Activated T-helper 2 cell treated with anti-CD3 and anti-CD28 coated beads, Interferon-gamma antibody, Interleukin-2, Interleukin-4, amounts not matched to agents 10 μg/mL and 5 μg/mL and 100 μg/mL, durations not matched to agents 14 hours and 24 hours and 36 hours (primary cell): ENCODE measurements at places on chromosomes 2 and 18.

DNA sequence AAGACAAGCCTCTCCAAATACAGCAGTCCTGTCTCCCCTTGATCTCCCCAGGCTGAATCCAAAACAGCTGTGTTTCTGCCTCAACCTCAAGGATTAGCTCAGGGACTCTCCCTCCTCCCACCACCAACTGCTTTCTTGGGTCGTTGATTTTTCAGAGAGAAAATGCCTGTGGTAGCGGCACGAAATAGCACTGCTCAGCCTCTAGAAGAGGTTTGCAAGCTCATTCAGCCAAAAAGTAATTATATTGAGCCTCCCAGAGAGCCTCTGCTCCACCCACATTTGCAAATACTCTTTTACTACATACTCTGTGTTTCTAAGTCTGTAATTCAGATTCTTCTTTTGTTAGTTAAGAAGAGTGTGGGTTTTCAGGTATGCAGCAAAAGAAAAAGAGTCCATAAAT lies 396.4 kb upstream of the TNP1 start:
- H3K27me3 ChIP-seq: peaks cover 24% of the 10 kb centered on the region
- DNase-seq: no peak
- H3K4me3 ChIP-seq: no peak overlapping the region
- no peak overlapping the region for H3K27ac ChIP-seq

- H3K4me1 ChIP-seq: peaks cover 3% of the 10 kb centered on the region
- no peak overlapping the region for H3K27ac ChIP-seq
- H3K4me3 ChIP-seq: no peak overlapping the region
- H3K36me3 ChIP-seq: no peaks in the 10 kb centered on the region
- DNase-seq: no peak
Measured at GRCh38 chr2:241982706-241983570, 113.4 kb downstream of the RTP5 start.

GRCh38 chr2:107281637-107282036 lies 395.7 kb upstream of the ST6GAL2 start:
- no peak for DNase-seq
- no peak overlapping the region for H3K4me3 ChIP-seq
- no peaks in the 10 kb centered on the region for H3K36me3 ChIP-seq
- no peaks in the 10 kb centered on the region for H3K27me3 ChIP-seq
- no peaks in the 10 kb centered on the region for H3K4me1 ChIP-seq

DNA sequence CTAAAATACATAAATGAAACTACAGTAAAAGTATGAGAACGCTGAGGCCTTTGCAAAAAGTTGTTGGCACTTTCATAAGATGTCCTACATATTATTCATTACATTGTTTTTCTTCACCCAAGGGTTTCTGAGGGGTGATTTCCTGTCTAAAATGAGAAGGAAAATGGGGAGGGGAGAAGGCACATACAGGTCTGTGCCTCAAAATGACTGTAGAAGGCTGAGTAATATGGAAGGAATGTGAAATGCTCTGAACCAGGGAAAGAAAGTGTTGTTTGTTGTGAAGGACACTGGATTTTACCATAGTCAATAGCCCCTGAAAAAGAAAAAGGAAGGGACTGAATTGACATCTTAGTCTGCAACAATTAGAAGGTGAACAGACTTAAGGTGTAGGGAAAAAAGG lies 99.5 kb upstream of the RNF152 start:
- no peak for DNase-seq
- H3K36me3 ChIP-seq: no peaks in the 10 kb centered on the region
- no peak overlapping the region for H3K4me3 ChIP-seq

DNA sequence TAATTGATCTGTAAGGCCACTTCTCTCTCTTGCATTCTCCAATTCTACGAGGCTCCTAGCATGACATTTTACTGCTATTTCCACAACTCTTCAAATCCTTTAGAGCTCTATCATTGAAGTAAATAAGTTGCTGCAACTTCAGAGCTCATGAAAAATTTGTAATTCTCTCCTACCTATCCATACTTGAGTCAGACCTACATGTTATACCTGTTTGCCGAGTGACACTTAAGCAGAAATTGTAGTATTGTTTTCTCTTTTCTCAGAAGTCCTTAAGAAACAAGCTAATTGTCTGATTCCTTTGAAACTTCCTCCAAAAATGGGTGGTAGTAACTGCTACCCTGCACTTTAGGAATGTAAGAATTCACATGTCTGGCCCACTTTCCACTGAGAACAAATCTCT lies 26.1 kb downstream of the GALM start:
- peak overlapping the region; percentile 69 for H3K27ac ChIP-seq
- no peak for DNase-seq
- H3K27me3 ChIP-seq: no peaks in the 10 kb centered on the region
- H3K4me1 ChIP-seq: peaks cover 43% of the 10 kb centered on the region
- peaks cover 81% of the 10 kb centered on the region for H3K36me3 ChIP-seq

DNA sequence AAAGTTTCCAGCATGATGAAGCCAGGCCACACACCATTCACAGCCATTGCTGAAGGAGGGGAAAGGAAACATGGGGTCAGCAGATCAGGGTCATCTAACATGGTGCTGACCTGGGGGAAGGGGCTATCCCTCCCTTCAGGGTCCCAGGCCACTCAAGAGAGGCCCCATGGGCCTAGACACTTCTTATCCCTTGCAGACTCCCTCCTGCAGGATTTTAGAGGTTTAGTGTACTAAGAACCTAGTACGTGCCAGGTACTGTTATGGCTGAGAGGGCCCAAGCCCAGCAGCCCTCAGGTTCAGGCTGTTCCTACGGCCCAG lies 8.8 kb downstream of the KHK start:
- H3K27me3 ChIP-seq: no peaks in the 10 kb centered on the region
- peaks cover 9% of the 10 kb centered on the region for H3K4me1 ChIP-seq
- DNase-seq: no peak

- H3K4me1 ChIP-seq: peaks cover 77% of the 10 kb centered on the region
- peak overlapping the region; percentile 76 for H3K27ac ChIP-seq
Measured at GRCh38 chr2:37586663-37587317, 84.7 kb downstream of the CDC42EP3 start.

DNA sequence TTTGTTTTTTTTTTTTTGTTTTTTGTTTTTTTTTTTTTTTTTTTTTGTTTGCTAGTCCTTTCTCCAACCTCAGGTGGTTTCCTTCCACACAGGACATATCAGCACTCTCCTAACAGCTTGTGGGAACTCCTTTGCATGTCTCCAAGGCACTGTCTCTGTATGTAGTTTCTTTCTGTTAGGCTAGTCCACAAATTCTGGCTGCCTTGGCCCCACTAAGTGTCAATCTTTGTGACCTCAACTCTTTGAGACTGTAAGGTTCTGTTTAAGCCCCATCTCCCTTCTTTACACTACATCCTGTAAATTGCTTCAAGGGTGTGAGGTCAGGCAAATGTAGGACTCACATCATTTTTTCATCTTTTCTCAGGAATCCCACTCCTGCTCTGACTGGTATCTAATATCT lies 85.1 kb downstream of the NCOA1 start:
- H3K27ac ChIP-seq: peak overlapping the region; percentile 93
- H3K27me3 ChIP-seq: no peaks in the 10 kb centered on the region
- H3K4me3 ChIP-seq: peak overlapping the region; percentile 13
- H3K4me1 ChIP-seq: peaks cover 72% of the 10 kb centered on the region

DNA sequence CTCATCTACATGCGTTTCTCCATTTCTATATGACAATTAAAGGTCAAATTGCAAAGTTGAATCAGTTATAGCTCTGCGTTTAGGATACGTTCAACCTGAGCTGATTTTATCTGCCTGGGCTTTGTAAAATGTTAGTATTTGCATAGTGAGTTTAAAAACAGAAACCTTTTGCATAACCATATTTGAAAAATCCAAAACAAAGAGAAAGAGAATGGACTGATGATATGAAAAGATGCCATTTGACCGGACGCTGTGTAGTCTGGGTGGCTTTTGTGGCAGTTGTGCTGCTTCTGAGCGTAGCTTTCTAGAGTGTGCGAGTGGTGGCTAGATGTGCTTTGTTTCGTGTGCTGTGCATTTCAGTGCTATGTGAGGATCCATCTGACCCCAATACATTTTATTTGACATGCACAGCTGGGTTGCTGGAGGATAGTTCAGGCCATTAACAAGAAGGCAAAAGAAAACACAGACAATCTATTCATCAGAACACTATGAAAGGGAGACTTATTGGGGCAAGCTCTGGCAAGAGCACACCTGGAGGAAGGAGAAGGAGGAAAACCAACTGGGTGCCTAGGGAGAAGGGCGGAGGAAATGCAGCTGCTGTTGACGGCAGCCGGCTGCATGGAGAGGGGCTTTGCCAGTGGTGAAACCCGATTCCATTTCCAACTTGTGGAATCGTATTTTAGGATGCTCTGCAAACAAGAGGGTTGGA lies 126.8 kb downstream of the ACOXL start:
- H3K36me3 ChIP-seq: peaks cover 3% of the 10 kb centered on the region
- peaks cover 6% of the 10 kb centered on the region for H3K27me3 ChIP-seq
- H3K27ac ChIP-seq: peak overlapping the region; percentile 84
- no peak for DNase-seq

- peaks cover 52% of the 10 kb centered on the region for H3K4me1 ChIP-seq
- no peak overlapping the region for H3K27ac ChIP-seq
- H3K27me3 ChIP-seq: no peaks in the 10 kb centered on the region
- no peak for DNase-seq
Measured at GRCh38 chr18:814300-815084, 2.5 kb upstream of the YES1 start.

GRCh38 chr2:223560749-223561435 lies 41.3 kb downstream of the SCG2 start:
- H3K4me3 ChIP-seq: no peak overlapping the region

DNA sequence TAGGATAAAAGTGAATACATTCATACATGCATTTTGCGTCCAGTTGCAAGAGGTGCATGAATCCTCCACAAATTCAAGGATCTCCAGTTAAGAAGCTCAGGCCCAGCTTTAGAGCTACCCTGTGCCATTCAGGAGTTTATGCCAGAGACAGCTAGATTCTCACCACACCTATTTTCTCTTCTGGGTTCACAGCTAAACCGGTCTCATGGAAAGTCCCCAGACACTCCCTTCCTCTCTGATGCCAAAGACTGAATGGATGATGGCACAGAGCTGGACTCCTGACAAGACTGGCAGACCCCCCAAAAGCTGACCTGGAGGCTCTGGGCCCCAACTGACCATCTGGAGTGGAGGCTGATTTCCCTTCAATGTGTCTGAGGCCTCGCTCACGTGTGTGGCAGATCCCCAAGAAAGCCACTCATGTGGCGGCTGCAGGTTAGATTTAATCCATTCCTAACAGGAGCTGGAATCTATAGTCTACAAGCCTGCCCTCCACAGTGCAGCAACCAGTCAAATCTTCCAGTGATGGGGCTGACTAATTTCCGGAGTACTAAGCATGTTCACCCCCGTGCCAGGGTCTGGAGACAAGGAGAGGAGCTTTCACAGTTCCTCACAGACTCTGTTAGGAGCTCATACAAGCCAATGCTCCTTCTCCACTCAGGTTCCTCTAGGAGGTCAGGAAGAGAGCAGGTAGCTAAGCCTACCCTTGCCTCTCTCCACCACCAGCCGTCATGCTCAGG lies 257.1 kb downstream of the BCL11A start:
- no peak for DNase-seq
- no peak overlapping the region for H3K27ac ChIP-seq
- no peak overlapping the region for H3K4me3 ChIP-seq
- no peaks in the 10 kb centered on the region for H3K4me1 ChIP-seq
- H3K36me3 ChIP-seq: no peaks in the 10 kb centered on the region
- peaks cover 3% of the 10 kb centered on the region for H3K27me3 ChIP-seq

DNA sequence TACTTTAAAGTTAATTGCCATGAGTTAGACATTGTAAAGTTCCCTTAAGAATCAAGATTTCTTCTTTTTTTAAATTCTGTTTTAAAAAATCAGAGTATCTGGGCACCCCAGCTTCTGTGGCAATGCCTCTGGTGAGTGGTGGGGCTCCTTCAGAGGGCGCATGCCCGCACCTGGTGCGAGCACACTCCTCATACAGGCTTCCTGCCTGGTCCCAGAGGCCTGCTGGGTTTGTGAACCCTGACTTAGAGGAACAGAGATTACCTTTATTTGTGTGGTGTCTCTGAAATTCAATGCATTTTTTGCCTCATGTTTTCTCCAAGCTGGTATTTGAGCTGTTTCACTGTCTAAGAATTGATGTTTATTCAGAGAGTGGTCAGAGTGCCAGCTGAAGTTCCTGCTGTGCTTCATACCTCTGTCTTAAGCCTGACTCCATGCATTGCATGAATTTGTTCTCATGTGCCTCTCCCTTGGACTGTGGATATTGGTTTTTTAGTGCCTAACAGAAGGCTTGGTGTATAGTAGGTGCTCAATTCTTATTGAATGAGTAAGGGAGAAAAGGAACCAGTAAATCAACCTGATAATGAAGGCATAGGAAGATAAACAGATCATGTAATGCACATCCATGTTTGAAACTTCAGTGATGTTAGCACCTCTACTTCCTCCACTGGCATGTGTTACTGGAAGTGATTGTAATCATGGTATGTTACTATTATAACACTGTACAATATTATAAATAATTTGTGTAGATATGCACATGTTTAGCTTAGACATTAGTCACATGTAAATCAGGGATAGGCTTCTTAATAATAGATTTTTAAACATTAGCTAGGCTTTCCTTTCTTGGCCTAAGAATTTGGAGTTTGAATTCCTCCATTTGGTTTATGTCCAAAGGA lies 29.0 kb downstream of the PHLPP1 start:
- no peaks in the 10 kb centered on the region for H3K27me3 ChIP-seq
- H3K4me1 ChIP-seq: peaks cover 28% of the 10 kb centered on the region
- no peak overlapping the region for H3K27ac ChIP-seq
- H3K36me3 ChIP-seq: peaks cover 4% of the 10 kb centered on the region
- H3K4me3 ChIP-seq: no peak overlapping the region
- no peak for DNase-seq

- H3K27ac ChIP-seq: peak overlapping the region; percentile 90
- DNase-seq: peak; percentile 27
- no peaks in the 10 kb centered on the region for H3K27me3 ChIP-seq
- peak overlapping the region; percentile 93 for H3K4me3 ChIP-seq
- peaks cover 34% of the 10 kb centered on the region for H3K4me1 ChIP-seq
Measured at GRCh38 chr2:3575534-3576262, 638 bp downstream of the RPS7 start.

DNA sequence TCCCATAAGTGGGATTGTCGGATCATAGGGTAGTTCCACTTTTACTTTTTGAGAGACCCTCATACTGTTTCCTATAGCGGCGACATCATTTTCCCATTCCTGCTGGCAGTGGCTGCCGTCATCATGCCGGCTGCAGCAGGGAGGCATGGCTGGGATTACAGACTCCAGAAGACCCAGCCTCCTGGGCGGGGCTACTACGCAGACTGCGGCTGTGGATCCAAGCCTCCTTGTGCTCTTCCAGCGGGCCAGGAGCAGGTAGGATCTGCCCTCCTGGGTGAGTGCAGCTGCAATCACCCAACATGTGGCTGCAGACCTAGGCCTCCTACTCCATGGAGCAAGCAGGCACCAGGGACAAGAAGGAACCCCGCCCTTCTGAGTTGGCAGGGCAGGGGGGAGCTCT lies 359.2 kb downstream of the GALR1 start:
- no peaks in the 10 kb centered on the region for H3K4me1 ChIP-seq
- DNase-seq: no peak
- H3K4me3 ChIP-seq: no peak overlapping the region
- H3K27me3 ChIP-seq: no peaks in the 10 kb centered on the region
- H3K36me3 ChIP-seq: no peaks in the 10 kb centered on the region

GRCh38 chr2:24833821-24834732 lies 40.9 kb downstream of the CENPO start:
- no peak for DNase-seq
- no peaks in the 10 kb centered on the region for H3K27me3 ChIP-seq
- no peaks in the 10 kb centered on the region for H3K4me1 ChIP-seq
- peaks cover 24% of the 10 kb centered on the region for H3K36me3 ChIP-seq
- no peak overlapping the region for H3K27ac ChIP-seq
